ENCODE measurements at places on chromosomes 3 and 15.

GRCh38 chr15:57859130-57859685 is 152.7 kb downstream of the POLR2M start:
- DNase-seq = no peak

GRCh38 chr3:126226374-126226773 is 46.0 kb upstream of the ALDH1L1 start:
- no peak for DNase-seq

- no peak for DNase-seq
These were observed 23.1 kb downstream of the BHLHE40 start for GRCh38 chr3:5002174-5002870.

- no peak for DNase-seq
These were observed 509.2 kb upstream of the GRM7 start for GRCh38 chr3:6351752-6352151.

DNA sequence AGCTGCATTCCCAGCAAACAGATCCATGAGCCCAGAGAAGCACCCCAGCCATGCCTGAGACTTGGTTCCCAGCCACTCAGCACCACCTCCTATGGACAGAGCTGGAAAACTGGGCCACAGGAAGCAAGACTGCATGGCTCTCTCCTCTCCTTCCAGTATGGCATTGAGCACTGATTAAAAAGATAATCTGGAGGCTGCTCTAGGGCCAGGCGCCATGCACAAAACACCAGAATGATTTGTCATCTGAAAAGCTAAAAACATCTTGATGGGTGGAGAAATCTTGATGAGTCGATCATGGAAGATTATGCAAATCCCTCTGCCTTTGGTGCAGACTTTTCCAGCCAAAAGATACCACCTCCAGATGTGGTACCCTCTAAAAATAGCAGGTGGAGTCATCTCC is 62.7 kb upstream of the MRPS22 start:
- no peak for DNase-seq

DNA sequence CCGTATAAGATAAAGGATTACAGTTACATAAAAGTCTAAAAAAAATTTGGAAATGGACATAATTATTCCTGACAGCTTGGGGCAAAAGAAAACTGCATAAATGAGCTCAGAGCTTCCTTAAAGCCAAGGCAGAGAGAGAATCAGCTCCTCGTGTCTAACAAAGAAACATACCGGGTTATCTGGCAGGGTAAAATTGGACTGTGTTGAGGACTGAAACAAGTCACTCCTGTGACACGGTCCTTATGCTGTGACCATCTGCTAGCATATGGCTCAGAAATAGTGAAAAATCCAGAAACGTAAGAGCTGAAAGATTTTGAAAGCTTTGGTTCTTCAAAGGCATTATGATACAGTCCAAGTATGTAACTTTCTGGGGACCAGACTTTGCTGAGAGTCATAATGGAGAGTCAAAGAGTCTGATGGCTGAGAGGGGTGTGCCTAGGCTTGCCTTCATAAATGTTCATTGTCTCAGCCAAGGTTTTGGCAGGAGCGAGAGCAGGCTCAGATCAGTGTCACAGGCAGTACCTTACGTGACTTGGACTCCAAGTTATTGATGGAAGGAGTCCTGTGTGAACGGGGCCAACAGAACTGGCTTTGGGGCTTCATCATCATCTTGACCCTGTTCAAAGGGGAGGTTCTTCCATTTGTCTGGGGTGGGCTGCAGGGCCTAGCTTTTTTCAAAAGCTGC is 12.5 kb downstream of the MAP6D1 start:
- no peak for DNase-seq

DNA sequence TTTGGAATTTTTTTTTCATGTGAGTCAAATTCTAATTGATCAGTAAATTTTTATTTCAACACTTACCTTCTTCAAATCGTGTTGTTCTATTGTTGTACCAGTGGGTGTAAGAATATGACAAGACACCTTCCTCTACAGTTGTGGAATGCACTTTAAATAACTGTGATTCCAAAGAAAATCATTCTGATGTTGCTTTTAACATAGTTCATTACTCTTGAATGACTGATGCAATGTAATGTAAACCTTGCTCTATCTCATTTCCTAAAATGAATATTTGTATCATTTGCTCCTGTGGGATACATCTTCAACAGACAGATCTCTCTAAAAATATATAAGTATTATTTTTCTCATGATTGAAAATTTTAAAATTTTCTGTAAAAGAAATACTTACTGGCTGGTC is 313.4 kb downstream of the RBMS3 start:
- no peak for DNase-seq

GRCh38 chr15:80275961-80276360 is 23.9 kb upstream of the CTXND1 start:
- peak; percentile 1 for DNase-seq

DNA sequence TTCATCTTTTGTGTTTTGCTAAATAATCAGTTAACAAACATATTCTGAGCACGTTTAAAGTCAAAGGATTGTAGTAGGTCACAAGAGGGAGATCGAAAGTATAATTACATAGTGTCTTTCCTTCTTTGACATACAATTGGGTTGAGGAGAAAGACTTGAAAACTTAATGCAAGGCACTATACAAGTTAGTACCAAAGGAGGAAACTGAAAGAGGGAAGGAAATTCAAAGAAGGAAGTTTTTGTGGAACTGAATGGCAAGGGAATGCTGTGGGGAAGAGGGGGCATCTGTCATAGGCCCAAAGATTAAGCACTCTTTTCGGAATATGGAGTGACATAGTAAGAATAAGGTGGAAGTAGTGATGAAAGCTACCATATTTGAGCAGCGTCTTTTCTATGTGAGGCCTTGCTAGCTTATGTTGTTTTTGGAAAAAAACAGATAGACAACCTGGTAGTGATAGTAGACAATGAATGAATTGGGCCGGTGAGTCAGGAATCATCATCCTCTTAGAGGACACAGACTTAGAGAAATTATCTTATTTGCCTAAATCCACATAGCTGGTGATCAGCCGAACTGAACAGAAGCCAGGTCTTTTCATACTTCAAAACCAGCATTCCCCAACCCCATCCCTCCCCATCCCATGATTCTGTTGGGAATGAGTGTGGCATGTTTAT is 10.2 kb downstream of the MBNL1 start:
- peak; percentile 55 for DNase-seq

DNA sequence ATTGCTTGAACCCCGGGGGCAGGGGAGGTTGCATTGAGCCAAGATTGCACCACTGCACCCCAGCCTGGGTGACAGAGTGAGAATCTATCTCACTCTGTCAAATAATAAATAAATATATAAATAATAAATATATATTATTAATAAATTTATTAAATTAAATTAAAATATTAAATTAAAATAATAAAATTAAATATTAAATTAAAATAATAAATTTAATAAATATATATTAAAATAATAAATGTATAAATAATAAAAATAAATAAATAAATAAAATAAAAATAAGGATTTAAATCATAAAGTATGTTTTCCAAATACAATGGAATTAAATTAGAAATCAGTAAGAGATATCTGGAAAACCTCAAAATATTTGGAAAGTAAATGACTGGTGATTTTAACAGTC is 43.3 kb downstream of the ATOSA start:
- DNase-seq = no peak

DNA sequence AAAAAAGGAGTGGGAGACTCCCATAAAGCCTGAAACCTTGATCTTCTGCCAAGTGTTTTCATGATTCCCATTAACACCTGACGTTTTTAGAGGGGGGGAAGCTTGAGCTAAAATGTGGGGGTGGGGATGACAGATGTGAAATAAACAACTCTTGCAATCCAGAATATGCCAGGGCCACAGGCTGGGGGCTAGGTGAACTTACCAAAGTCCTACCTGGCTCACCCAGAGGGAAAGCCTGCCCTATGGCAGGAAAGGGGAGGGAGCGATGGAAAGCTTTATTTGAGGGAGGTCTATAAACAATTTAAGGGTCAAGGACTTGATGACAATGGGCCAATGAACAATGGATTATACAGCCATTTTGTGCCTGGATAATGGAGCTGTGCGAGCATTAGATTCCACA is 108.3 kb downstream of the LRIG1 start:
- DNase-seq = no peak
